Activated naive CD4-positive, alpha-beta T cell (primary cell): ENCODE measurements at places on chromosomes 16 and 17.

- DNase-seq, result no peak
Measured at GRCh38 chr17:47204722-47205418, 4.3 kb upstream of the MYL4 start.

GRCh38 chr16:75309899-75310430, 58.5 kb upstream of the BCAR1 start:
- DNase-seq, result no peak

- DNase-seq, result no peak
Measured at GRCh38 chr16:67653789-67654402, 6.2 kb downstream of the ACD start.

- no peak for DNase-seq
Measured at GRCh38 chr16:4667203-4667963, 26.0 kb upstream of the NUDT16L1 start.

- DNase-seq, result no peak
Measured at GRCh38 chr17:75910699-75911098, 6.0 kb upstream of the MRPL38 start.

DNA sequence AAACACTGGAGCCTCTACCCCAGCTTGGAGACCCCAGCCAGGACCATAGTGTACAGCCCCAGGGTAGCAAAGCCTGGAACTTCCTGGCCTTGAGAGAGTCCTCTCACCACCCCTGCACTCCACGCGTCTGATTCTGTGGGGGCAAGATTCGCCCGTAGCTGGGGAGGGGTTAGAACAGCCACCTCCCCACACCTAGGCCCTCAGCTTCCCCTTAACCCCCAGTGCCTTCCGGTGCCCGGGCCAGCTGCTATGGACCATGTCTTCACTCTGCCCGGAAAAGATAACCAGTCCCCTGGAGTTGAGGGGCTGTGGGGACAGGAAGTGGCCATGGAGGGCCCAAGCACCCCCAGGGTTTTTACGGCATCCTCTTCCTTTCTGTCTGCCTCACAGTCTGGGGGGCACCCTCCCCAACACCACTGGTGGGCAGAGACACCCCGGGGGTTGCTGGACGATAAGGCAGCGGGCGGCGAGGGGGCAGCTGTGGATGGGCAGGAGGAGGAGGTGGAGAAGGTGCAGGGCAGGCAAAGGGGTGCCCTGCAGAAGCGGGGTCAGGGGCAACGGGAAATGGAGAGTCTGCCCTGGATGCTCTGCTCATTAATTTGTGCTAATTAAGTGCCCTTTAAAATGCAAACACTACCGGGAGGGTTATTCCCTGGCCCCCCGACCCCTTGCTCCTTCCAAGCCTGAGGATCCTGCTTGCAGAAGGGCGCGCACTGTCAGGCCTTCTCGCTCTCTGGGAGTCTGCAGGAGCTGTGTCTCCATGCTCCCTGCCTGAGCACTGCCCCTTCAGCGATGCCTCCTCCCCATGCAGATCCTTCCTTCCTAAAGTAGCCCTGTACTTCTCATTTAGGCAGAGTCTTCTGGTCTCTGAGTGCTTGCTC, 2.4 kb downstream of the PRSS27 start:
- DNase-seq, result no peak

DNA sequence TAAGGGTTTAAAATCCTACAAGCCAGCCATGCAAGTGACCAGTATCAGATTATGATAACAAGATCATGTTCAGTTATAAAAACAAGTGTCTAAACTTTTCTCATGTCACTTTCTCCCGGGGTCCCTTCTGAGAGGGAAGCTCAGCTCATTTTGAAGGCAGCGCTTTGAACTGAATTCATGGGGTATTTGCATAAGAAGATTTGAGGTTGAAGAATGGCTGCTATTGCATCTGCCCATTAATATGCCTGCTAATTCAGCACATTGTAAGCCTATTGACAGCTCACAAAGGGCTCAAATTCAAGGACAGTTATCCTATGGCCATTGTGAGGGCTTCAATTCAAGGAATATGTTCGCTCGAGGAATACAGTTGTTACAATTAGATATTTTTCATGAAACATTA, 290.2 kb upstream of the IRX3 start:
- no peak for DNase-seq

DNA sequence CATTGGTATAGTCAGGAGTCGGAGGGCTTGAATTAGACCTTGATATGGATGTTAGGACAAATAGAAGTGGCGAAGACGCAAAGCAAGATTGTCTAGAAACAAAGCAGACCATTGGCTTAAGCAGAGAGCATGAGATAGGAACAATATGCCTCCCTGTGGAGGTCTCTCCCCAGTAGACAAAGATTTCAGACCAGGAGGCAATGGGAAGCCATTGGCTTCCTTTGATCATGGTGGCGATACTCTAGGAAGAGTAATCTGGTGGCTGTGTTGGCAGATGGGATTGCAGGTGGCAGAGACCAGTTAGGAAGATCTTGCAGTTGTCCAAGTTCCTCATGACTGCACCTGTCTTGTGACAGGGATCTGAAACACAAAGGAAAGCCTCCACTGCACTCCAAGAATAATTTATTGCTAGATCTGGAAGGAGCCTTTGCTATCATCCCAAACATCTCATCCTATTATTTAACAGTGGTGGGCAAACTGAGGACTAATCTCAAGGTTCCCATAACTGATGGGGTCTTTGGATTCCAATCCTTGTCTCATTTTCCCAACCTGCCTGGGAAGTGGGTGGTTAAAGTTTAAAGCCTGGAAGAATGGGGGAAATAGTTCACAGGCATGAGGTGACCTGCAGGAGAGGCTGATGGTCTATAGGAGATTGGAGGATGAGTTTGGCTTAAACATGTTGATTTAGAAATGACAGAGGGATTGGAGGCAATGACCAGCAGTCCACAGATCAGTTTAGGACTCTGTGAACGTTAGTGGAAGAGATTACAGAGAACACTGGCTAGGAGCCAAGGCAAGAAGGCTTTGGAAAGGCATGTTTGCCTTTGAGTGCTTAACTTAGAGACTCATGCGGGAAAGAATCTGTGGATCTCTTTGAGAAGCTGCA, 37.0 kb downstream of the HLF start:
- no peak for DNase-seq

- DNase-seq, result no peak
Measured at GRCh38 chr16:2033057-2033908, 6.6 kb downstream of the NHERF2 start.

DNA sequence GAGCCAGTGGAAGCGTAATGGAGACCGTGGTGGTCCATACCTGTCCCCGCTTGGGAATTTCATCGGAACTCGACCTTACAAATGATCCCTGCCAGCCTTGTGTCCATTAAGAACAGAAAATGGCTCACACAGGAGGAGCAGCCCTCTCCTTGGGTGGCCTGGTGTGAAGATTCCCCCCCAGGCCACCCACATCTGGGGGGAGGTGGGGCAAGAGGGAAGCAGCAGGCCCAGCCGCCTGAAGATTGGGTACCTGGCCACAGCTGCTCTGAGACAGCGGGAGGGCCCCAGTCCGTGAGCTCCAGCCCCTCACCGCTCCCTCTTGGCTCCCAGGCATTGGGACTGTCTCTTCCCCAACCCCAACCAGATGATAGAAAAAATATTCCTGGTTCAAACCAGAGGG, 277.8 kb upstream of the FOXF1 start:
- no peak for DNase-seq

GRCh38 chr16:86245351-86245750, 265.0 kb upstream of the FOXF1 start:
- no peak for DNase-seq

DNA sequence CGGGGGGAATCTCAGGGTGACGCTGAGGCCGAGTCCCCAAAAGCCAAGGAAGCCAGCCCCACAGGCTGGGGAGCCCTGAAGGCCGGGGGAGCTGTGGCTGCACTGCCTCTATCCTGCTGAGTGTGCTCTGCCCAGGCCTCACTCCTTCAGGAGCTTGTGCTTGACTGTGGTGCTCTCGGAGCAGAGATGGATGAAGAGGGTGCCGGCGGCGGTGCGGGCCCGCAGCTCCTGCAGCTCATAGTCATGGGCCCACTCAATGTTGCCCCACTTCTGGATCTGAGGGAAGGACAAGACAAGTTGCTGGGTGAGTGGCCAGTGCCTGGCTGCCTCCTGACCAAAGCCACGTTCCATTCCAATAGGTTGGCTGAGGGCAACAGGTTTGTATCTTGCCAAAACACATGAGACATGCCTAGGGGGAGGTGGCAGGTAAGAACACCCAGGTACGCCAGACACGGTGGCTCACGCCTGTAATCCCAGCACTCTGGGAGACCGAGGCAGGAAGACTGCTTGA, 20.5 kb downstream of the ATPAF2 start:
- no peak for DNase-seq

- DNase-seq, result no peak
Measured at GRCh38 chr17:14471052-14471451, 170.2 kb downstream of the HS3ST3B1 start.

GRCh38 chr16:24852281-24852721, 6.5 kb downstream of the SLC5A11 start:
- no peak for DNase-seq

DNA sequence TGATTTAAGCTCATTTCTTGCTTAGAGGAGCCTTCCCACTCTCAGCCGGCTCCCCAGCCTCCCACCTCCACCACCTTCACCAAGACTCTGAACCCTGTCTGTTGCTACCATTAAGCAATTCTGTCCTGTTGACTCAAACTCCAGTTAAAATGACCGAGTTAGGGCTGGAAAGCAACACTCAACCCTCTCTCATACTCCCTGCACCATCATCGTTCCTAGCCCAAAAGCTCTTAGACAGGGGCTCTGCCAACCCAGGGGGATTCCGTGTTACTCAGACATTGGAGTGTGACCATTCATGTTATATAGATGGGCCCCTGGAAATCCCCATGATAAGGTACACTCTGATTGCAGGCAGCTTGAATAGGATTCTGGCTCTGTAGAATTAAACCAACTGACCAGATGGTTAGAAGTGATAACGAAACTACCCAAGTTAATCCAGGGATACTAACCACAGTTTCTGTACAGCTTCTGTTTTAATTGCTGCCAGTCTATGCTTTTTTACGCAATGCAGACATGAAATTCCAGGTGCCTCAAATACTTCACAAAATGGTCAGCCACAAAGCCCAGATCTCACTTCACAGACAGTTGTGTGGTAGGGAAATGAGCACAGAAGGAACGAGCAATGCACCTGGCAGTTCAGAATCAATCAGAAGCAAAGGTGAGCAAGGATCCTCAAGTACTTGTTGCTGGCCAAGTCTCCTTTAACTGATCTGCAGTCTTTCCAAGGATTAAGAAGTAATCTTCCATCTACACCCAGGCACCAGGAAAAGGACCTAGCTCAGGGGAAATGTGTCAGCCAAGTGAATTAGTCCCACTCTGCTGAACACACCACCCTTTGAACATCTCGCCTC, 2.1 kb downstream of the SSTR2 start:
- DNase-seq, result no peak

- no peak for DNase-seq
Measured at GRCh38 chr16:12219992-12220391, 243.5 kb downstream of the SNX29 start.

GRCh38 chr17:4003501-4004421, 39.5 kb upstream of the ATP2A3 start:
- DNase-seq, result no peak

DNA sequence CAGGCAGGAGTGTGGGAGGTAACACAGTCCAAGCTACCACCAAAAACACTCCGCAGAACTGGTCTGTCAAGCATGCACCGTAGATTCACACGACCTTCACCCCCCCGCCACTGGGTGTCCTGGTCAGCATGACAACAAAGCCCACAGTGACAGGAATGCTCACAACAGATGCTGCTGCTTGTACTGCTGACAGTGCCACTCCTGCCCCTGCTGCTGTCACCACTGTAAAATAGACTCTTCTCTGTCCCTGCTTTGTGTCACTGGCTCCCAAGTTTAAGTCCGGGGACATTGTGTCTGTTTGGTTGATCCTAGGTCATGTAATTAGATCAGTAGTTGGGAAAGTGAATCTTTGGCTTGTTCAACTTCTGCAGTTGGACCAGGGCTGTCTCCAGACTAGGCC, 7.0 kb upstream of the ODF4 start:
- DNase-seq, result no peak

GRCh38 chr17:72976971-72977770, 115.3 kb downstream of the SLC39A11 start:
- DNase-seq, result no peak

DNA sequence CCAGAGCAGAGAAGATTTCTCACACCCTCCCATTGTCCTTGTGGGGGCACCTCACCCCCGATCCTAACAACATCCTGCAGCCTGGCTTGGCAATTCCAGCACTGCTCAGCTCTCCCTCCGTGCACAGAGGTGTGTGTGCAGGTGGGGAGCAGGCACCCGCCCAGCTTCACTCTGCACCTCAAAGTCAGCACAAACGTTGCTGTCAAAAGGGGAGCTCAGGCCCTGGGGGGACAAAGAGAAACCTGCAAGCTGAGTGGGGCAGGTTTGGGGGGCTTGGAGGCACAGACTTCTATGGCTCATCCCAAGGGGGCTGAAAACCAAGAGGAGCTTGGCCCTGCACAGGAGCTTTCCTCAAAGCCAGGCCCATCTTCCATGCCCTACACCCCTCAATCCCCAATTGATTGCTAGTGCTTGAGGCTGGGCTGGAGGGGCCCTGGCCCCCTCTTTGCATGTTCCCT, 231.9 kb upstream of the TNRC6C start:
- no peak for DNase-seq

DNA sequence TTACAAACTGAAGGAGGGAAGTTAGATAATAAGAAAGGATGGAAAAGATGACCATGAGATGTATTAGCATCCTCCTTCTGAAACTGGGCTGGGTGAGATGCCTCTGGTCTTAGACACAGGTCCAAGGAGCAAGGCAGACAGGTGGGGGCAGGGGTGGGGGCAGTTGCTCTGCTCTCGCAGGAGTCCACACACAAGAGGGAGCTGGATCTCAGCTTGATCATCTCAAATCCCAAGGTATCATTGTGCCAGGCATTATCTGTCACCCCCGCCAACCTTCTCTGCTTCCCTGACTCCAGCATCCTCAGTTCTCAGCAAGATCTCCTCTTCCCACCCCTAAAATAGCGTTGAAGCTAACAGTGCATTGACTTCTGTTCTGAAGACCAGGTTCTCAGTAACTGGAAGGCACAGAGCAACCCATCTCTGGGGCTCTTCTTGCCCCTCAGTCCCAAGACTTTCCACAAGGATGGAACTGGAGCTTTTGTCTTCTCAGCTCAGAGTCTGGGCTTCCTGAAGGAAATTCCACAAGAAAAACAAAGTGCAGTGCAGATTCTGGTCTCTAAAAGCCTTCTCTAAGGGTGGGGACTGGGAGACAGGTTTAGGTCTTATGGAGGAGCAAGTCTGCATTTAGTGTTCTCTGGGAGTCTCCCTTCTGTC, 1.6 kb downstream of the FLOT2 start:
- no peak for DNase-seq

DNA sequence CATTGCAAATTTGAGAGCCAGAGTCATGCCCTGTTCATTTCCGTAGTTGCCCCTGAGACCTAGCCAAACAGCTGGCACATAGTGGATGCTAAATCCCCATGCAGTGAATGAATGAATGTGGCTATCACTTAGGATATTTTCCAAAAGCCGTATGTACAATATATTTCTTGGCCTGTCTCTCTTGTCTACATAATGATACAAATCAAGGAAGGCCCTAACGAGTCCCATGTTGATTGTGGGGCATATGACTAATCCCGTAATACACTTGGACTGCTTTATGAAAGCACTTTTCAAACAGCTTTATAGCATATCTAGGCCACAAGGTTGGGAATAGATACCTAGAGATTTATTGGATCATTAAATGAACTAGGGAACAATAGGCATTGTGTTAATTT, 478.0 kb downstream of the SLC39A11 start:
- DNase-seq, result no peak
